ENCODE measurements at places on chromosomes 16 and 17.

GRCh38 chr17:58382872-58383242, 30.9 kb upstream of the SUPT4H1 start:
- no peak for DNase-seq

- no peak for DNase-seq
These were observed 296.2 kb upstream of the IRX3 start for GRCh38 chr16:54582631-54583250.

DNA sequence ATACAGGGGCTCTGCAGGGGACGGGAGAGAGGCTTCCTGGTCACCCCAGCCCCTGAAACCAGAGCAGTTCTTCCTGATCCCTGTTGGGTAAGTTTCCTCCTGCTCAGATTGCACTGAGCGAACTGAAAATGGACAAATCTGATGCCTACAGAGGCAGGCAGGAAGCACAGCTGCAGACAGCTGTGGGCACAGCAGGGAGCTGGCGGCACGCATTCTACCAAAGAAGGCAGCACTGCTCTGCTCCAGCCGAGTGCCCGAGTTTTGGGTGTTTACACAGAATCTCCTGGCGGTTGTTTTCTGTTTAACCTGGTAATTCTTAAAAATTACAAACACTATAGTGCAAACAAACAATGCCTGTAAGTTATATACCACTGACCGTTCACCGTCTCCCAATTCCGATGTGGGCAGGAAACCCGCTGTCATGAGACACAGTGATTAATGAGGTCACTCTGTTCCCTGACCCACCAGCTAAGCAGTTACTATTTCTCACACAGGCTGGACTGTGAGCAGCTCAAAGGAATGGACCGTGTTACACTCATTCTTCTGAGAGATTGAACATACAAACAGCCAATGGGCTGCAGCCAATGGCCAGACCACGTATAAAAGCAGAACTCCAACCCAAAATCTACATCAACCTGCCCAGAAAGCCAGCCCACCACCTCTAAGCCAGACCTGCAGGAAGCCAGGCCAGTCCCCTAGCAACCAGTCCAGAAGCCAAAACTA, 25.5 kb downstream of the NSMCE1 start:
- DNase-seq, result no peak

- DNase-seq, result peak; percentile 12
These were observed 1.0 kb downstream of the SRCIN1 start for GRCh38 chr17:38604479-38605403.

DNA sequence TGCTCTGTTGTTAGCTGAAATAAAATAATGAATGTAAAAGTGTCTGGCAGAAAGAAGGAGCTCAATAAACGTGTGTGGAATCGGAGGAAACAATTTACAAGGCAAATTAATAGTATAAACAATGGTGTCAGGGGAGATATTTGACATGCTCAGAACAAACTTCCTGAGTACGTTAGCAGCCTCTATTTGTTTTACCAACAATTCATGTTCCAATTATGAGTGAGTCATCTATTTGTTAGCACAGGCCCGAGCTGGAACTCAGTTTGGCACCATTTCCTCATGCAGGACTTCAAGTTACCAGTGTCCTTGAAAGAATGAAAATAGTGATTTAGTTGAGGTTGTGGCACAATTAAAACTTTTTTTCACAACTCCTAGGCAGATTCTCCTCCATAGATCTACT, 9.1 kb downstream of the ASIC2 start:
- DNase-seq, result no peak

DNA sequence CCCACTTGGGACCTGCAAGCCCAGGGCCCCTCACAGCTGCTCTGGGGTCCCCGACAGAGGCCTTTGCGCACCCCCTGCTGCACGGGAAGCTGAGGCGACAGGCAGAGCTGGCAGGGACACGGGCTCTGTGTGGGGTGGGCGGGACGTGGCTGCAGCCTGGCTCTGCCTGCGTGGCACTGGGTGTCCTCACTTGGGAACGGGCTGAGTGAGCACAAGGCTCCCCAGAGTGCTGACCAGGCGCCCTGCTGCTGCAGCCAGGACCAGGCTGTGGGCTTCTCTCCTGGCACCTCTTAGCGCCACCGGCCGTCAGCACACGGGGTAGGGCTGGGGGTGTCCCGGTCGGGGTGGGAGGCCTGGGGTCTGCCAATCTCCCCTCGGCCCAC, 6.6 kb downstream of the C1QTNF8 start:
- DNase-seq, result no peak

DNA sequence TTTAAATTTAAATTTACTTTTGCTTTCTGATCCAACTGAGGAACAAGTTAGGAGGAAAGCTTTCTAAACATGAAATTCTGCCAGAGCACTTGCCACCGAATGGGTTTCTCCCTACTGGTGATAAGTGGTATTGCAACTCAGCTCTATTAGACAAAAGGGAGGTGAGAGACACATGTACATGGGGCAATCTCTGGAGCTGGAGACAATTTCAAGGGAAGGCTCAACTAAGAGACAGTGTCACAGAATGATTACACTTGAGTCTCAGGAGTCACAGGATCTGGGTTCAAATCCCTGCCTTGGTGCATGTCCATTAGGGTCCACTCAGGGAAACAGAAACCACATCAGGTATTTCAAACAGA, 37.4 kb downstream of the SOCS1 start:
- no peak for DNase-seq

- DNase-seq, result no peak
These were observed 1.3 kb downstream of the WNK4 start for GRCh38 chr17:42781639-42782165.

GRCh38 chr16:71339236-71340171, 19.0 kb upstream of the CALB2 start:
- no peak for DNase-seq

- DNase-seq, result no peak
These were observed 204.6 kb downstream of the STX8 start for GRCh38 chr17:9371019-9371418.

DNA sequence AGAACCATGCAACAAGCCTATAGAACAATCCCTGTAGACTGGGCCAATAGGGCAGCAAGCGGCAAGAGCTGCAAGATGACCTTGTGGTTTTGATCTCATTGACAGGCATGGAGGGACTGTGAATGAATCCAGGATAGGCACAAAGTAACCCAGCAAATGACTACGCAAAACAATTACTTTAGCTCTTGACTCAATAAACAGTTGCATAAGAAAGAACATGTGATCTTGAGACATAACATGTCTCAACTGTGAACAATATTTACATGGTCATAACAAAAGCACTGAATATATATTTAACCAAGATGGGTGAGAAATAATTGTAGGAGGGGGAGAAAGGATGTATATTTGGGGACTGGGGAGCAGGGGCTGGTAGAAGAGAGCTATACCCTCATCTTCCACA, 313.7 kb upstream of the CDH5 start:
- no peak for DNase-seq

GRCh38 chr16:68642436-68643101, 2.5 kb upstream of the CDH3 start:
- no peak for DNase-seq

- no peak for DNase-seq
These were observed 74.5 kb downstream of the SEC14L1 start for GRCh38 chr17:77215281-77215680.

GRCh38 chr17:9115214-9116191, 94.2 kb downstream of the NTN1 start:
- DNase-seq, result peak; percentile 36

GRCh38 chr16:17395849-17396480, 74.8 kb downstream of the XYLT1 start:
- no peak for DNase-seq

- no peak for DNase-seq
These were observed 5.0 kb upstream of the WFIKKN2 start for GRCh38 chr17:50830352-50830751.

GRCh38 chr17:29165800-29166506, 14.2 kb downstream of the MYO18A start:
- DNase-seq, result no peak

GRCh38 chr16:85126705-85127378, 14.6 kb upstream of the CIBAR2 start:
- peak; percentile 28 for DNase-seq

DNA sequence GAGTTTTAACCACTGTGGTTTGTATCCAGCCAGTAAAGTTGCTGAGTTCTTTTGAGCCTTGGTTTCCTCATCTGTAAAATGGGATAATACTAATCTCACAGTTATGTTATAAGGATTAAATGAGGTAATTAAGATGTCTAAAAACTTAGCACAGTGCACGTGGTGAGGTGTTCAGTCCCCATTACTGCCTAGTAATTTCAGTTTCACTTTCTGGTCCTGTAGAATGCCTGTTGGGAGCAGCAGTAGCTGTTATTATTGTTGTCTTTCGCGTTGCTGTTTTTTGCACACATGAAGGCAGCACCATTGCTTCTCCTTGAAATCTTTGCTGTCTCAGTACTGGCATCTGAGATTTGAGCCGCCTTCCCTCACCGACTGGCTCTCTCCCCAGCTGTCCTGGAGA, 182.4 kb downstream of the DNAH9 start:
- no peak for DNase-seq

DNA sequence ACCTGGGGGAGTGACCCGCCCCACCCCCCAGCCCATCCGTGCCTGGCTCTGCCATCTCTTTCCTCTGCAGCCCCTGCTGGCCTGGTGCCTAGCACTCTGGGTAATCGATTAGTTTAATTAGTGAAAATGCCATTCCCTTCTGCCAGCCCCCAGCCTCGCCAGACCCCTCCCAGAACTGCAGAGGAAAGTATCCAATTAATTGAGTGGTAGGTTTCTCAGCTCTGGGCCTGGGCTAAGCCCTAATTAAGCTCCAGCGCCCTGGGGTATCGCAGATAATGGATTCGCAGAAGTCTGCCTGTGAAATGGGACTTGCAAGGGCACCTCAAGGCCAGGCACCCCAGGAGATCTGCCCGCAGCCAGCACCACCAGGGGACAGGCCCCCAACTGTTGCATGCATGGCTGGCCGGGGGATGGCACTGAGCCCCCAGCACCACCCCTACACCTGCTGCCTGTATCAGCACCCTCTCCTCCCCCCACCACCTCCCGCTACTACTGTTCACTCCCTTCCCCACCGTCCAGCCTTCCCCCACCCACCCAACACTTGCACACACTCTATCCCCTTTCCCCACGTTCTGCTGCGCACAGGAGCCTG, 19.7 kb upstream of the SPPL2C start:
- DNase-seq, result no peak

DNA sequence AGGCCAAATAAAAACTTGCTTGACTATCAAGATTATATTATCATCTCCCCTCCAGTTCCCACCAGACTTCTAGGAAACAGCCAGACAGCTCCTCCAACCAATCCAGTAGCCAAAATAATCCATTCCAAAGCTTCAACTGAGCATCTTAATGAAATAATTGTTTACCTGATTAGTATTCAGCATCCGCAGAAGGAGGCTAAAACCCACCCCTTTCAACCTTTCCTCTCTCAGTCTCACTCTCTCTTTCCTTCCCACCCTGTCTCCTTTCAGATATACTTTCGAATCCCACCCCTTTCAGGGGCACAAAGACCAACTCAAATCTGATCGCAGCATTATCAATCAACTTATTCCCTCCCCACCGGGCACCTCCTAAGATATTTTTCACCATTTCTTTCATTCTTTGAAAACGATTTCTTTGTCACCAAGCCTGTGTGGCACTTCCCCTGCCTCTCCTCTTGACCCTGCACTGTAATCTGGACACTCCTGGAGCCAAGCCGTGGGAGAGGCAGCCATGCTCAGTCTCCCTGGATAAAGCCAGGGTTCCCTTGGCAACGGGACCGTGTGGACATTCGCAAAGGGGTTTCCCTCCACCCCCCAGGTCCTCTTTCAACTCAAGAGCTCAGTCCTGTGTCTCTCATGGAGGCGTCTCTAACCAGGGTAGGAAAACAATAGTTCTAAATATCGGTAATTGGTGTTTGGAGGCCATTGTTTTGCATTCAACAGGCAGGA, at the start of gene ANKFN1:
Gene ANKFN1 (plus strand): TSS at position 602 of the 729 bp plus-strand sequence. CDS start 59,193 bp downstream, outside the sequence.
- DNase-seq, result no peak
